ENCODE measurements at places on chromosomes 7 and 10. TPM values are rescaled to one million over a fixed set of nuclear protein-coding genes. Genes with fewer than 3 reads are reported as not detected.

The FXYD4 gene
- total RNA-seq, result not detected

The POU6F2 gene
- total RNA-seq, result not detected

The MRPL43 gene
- 56.3 TPM for total RNA-seq

The TNS3 gene
- total RNA-seq, result 0.12 TPM

The SLC13A1 gene
- total RNA-seq, result not detected

The CFAP69 gene
- total RNA-seq, result 0.72 TPM

The KIAA1217 gene
- total RNA-seq, result 1.5 TPM

The GIMAP8 gene
- total RNA-seq, result 11.9 TPM

The VIM gene
- total RNA-seq, result 657 TPM

The RBP3 gene
- not detected for total RNA-seq

- no peak for DNase-seq
These were observed 3.2 kb downstream of the TES start for GRCh38 chr7:116213361-116214130.

DNA sequence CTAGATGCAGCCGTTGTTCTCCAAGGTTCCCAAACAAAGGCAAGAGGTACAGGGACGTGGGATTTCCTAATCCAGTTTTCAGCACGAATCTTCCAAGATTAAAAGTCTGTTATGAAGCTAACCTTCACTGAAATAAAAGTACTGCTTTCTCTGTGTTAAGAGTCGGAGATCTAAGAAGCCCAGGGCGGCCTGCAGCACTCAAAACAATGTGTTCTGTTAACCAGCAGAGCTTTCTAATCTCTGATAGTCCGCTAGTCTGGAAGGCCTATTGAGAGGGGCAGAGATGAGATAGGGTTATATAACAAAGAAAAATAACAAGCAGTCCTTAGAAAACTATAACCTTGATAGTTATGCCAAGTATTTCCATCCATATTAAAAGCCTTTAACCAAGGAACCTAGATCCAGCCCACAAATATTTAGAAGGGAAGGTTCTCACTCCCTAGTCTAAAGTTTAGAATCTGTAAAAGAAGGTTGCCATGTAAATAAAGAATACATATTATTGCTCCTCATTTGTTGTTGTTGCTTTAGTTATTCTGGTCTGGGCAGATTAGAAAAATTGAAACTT lies 106.3 kb upstream of the SVIL start:
- no peak for DNase-seq

- DNase-seq, result no peak
These were observed 197.3 kb downstream of the PRPF18 start for GRCh38 chr10:13784067-13784466.

GRCh38 chr7:39700165-39700564 lies 76.8 kb downstream of the RALA start:
- no peak for DNase-seq

- DNase-seq, result no peak
These were observed 145.1 kb downstream of the PLXDC2 start for GRCh38 chr10:19961076-19962053.

- DNase-seq, result peak; percentile 77
These were observed 398 bp downstream of the DENND11 start for GRCh38 chr7:141701489-141702046.

GRCh38 chr7:27636326-27637006 lies 26.2 kb downstream of the HIBADH start:
- DNase-seq, result no peak

DNA sequence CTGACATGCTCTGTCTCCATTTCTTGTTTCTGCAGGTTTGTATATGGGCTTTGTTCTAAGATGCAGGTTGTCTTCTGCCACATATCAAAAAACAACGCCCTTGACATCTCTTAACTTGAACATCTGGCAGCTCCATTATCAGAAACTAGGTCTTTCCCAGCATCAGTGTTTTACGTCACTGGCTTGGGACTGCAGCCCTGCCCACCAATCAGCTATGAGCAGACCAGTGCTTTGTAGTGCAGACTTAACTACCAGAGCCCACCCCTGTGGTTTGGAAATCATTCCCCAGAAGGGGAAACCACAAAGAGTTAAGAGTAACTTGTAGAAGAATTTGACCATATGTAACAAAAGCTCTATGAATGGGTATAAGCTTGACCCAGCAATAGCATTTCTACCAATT lies 132.4 kb downstream of the SEPTIN14 start:
- DNase-seq, result no peak

DNA sequence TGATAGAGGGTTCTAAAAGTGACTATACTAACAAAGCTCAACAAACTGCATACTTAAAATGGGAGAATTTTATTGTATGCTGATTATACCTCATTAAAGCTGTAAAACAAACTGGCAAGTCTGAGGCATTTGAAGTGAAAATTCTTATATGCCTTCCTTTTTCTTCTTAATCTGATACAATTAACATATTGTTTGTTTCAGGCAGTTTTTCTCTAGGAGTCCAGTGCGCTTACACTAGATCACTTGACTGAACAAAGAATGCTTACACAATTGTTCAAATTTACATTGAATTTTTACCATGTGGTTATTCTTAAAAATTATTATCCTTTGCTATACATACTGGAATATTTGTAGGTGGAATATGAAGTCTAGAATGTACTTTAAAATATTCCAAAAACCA lies 89.0 kb downstream of the GLCCI1 start:
- no peak for DNase-seq

DNA sequence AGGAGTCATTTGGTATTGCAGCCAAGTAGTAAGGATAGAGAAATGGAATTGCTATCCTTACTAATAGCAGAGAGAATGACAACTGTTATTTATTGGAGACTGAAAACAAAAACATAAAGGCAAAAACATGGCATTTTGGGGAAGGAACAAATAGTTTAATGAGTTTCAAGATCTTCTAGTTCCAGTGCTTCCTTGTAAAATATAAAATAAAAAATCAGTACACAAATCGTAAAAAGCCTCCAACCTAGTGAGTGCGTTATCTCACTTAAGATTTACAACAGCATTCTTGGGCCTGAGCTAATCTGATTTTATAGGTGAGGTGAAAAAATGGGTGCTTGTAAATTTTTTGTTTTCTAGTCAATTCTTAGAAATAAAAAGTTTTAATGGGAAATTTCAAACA lies 3.3 kb downstream of the RBM33 start:
- DNase-seq, result no peak

GRCh38 chr10:117175901-117176534 lies 21.3 kb upstream of the KCNK18 start:
- DNase-seq, result peak; percentile 72

GRCh38 chr10:101830322-101831168 lies 12.3 kb upstream of the OGA start:
- peak; percentile 90 for DNase-seq

DNA sequence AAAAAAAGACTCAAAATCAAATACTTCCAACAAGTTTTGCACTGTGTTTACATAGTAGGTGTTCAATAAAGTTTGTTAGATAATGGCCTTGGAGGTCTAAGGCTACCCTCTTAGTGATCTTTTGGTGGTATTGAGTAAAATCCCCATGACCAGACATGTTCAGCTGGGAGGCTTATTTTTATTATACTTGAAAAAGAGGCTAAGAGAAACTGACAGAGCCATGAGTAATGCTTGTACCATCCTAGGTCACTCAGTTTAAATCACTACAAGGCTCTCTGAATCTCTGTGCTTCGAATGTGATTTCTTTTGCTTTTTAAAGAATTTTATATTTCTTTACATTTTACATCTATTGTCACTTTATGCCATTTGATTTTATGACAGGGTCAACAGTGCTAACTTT lies 90.5 kb downstream of the TWIST1 start:
- DNase-seq, result no peak

- DNase-seq, result no peak
These were observed 14.0 kb downstream of the NEURL1 start for GRCh38 chr10:103507235-103508191.

GRCh38 chr7:150621376-150621775 lies 10.8 kb downstream of the GIMAP6 start:
- no peak for DNase-seq

DNA sequence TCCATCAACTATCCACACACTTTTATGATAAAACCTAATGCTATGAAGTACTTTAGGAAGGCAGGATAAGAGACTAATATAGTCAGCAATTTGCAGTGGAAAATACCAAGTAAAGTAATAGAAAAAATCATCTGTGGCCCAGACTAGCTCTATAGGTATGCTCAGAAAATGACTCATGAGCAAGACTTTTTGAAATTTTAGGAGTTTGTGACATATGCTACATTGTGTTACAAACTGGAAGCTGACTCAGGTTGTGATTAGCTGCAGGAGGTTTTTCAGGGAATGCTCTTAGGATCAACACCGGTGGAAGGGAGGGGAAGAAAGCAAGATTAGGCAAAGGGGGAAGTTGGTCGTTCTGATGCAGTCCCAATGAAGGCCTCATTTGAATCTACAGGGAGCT lies 56.1 kb downstream of the FEZF1 start:
- DNase-seq, result no peak

Data from activated naive CD8-positive, alpha-beta T cell treated with anti-CD3 and anti-CD28 coated beads for 36 hours (primary cell).